8988T (cell line): ENCODE measurements at places on chromosomes 4 and X.
A peak's percentile ranks its signal among the peaks of the same experiment; 100 is the strongest.

DNA sequence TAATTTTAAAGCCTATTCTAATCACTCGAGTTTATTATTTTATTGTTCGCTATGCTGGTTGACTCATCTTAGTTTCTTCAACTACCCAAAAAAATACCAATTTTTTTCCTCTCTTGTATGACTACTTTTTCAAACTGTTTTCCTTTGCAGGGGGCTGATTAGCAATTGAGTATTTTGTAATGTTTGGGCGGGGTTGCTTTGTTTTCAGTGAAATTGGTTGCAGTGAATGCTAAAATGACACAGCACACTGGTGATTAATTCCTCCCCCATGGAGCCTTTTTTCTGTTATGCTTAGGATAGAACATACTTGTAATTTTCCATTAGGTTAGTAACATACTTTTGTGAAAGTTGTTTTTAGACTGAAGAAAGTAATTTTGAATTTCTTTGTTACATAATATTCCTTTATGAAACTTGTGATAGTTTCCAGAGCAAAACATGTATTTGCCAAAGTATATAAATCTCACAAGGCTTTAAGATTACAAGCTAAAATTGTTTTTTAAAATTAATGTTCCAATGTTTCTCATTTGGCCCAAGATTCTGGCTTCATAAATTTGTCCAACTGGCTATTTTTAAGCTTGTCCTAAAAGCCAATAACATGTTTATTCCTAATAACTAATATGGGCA is 120.4 kb downstream of the CHIC1 start:
- DNase-seq = no peak

DNA sequence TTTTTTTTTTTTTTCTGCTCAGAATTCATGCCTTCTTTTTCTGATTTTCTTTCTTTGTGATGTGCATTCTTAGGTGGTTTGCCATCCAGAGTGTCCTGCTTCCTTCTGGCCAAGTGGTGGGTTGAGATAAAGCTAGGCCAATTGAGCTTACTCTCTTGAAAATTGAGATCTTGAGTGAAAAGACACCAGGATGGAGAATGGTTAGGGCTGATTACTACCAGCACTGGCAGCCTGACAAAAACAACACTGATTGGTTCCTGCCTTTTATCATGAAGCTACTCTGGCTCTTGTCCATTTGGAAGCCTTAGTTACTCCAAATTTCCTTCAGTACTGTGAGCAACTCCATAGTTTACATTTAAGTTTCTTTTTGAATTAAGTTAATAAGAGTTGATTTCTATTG is 404.0 kb downstream of the PPARGC1A start:
- no peak for DNase-seq

GRCh38 chr4:158102904-158103303 is 69.9 kb downstream of the GASK1B start:
- no peak for DNase-seq

GRCh38 chr4:168794881-168795280 is 215.2 kb downstream of the CBR4 start:
- DNase-seq = no peak

GRCh38 chr4:150256225-150256620 is 178.0 kb downstream of the DCLK2 start:
- DNase-seq = no peak

DNA sequence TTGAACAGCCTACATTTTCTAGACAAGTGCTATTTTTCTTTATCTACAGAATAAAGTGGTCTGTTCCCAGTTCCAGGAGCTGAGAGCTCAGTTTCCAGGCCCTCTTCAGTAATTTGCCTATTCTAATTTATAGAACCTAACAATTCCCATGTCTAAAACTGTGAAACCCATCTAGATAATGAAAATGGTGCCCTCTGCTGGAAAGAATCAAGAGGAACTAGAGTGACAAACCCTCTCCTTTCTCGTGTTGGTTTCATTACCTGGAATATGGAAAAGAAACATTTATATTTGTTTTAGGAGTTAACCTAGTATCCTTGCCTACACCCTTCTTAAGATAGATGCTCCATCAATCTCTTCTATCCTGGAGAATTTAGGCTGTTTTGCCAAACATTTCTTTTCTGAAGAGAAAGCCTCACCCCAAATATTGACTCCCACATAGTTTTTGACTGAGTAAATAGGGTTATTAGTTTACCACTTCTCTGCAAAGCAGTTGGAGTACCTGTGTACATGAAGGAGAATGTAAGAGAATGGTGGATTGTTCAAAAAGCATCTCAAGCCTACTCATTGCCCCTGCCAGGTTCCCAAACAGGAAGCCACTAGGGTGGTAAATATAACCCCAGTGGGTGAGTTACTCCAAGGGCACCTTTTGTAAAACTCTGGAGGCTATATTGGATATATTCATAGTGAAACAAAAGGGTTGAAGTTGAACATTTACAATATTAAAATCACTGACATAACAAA is 121.6 kb downstream of the RASL11B start:
- DNase-seq = peak; percentile 24

- DNase-seq = no peak
These were observed 95.9 kb upstream of the PTPN13 start for GRCh38 chr4:86497980-86498862.

DNA sequence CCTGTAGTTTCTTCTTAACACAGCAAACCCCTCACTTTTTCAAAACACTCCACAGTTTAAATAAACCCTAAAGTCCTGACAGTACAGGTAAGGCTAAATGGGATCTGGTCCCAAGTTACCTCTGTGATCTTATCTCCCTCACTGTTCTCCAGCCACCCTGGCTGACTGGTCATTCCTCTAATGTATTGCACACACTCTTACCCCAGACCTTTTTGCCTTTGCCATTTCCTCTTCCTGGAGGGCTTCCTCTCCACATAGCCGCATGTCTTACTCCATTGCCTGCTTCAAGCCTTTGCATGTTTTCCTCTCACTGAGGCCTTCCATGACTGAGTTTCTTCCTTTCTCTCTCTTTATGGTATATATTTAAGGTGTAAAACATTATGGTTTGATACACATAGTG is 19.5 kb upstream of the ANXA3 start:
- DNase-seq = no peak

GRCh38 chr4:123200051-123200940 is 196.3 kb upstream of the SPRY1 start:
- DNase-seq = no peak

DNA sequence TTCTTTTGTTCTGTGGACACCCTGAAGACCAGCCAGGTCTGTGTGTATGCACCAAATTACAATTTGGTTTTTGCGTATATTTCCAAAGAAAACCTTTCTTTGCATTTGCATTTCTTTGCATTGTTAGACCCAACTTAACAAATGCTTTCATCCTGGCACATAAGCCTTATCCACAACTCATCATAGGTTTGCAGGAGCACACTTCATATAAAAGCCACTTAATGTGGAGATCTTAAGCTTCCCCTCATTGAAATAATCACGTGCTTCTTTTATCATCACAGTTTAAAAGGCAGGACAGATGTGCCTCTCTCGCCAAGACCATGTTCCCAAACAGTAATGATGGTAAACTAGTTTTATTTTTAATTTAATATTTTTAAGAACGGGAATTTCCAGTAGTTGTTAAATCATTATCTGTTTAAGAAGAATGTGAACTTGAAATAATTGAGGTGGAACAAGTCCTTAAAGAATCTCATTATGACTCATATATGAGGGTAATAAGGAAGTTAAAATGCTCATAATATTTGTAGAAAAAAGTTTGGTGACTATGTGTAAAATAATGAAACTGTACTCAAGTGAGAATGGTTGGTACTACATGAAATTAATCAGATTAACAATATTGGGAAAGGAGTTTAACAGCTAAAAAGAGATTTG is 65.5 kb downstream of the GLRA3 start:
- DNase-seq = no peak

DNA sequence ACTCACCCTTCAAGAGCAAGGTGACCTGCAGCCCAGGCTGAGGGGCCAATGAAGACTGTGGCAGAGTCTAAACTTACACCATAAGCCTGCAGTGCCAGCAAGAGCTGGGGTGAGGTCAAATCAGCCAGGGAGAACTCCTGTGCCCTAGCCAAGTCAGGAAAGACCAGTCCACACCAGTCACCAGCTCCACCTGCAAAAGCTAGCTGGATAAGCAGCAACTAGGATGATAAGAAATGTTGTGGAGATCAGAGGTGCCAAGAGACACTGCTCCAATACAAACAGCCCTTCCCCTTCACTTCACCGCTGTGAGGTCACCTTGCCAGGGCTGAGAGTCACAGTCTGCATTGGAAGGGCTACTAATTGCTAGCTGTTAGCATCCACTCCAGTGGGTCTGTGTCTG is 31.3 kb downstream of the NIPAL1 start:
- DNase-seq = no peak

DNA sequence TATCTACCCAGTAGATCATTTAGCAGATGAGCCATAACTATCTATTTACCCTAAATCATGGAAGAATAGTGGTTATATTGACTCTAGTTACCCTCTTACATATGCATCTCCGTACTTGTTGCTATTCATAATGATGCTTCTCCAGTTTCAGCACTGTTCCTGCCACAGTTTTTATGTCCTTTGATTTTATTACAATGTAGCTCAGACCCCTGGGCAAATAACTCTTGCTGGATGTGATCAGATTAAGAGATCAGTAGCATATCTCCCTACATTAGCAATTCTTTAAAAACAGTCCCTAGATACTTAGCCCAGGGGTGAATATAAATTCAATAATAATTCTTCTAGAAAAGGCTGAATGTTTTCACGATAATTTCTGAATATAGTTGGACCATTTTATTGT is 696.5 kb downstream of the ADGRL3 start:
- DNase-seq = no peak

DNA sequence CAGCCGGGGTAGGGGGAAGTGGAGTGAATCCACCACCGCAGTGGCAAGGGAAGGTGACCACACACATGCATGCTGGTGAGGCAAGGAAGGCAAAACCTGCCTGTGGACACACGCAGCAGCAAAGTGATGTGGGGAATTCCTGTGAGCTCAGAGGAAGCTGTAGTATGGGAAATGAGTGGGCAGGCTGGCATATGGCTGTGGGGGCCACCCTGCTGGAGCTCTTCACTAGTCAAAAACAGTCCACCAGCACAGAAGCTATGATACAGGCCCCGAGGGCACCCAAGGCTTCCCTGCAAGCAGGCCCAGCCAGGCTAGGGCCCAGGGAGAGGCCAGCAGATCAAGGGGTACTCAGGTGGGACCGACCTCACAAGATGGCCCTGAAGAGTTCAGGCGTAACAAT is 239.1 kb downstream of the CHM start:
- no peak for DNase-seq

- no peak for DNase-seq
These were observed 25.9 kb downstream of the C4orf50 start for GRCh38 chr4:5992171-5992827.

DNA sequence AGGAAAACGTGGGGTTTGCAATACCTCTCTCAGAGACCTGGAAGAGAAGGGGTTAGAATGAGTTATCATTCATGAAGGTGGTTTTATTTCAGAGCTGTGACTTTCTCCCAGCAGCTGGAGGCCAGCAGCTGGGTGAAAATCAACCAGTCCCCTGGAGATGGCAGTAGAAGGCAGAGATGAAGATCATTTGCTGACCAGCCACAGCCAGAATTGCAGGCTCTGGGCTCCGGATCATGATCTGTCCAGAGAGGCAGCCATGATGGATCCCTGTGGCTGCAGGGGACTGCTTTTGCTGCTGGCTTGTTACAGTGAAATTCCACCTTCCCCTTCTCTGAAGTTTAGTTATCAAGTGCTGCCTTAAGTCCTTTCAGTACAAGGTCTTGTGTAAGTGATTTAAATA is 46.9 kb upstream of the TAB3 start:
- DNase-seq = no peak

DNA sequence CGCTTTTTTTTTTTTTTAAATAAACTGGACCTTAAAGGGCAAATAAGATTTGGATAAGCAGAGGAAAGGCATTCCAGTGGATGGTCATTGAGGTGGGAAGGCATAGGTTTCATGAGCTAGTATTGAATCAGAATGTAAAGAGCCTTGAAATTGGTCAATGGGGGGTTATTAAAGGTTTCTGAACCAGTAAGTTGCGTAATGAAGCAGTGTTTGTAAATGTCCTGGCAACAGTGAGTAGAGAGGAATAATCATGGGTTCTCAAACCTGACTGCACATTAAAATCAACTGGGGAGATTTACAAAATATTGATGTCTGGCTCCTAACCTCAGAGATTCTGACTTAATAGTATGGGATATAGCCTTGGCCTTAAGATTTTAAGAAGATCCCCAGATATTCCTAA is 23.2 kb upstream of the AMOT start:
- no peak for DNase-seq

DNA sequence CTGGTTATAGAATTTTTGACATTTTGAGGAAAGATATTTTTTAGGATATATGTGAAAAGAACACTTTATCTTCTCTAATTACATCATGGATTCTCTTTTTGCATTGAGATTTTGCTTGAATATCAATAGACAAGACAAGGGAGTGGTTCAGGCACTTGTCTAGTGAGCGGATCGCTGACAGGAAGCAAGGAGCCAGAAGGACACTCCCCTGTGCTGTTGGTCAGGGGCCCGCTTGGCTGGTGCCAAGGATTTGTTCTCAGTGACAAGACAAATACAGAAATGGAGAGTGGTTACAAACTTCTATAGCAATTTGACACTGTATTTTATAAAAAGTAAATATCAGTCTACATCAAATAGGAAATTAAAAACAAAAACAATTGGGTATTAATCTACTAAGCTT is 60.0 kb downstream of the SLC9B1 start:
- no peak for DNase-seq

- no peak for DNase-seq
These were observed 166.1 kb downstream of the TENM3 start for GRCh38 chr4:182409271-182409670.

GRCh38 chr4:133594390-133595207 is 445.5 kb downstream of the PCDH10 start:
- DNase-seq = no peak

- DNase-seq = no peak
These were observed 49.8 kb downstream of the OSTC start for GRCh38 chr4:108700081-108700757.

DNA sequence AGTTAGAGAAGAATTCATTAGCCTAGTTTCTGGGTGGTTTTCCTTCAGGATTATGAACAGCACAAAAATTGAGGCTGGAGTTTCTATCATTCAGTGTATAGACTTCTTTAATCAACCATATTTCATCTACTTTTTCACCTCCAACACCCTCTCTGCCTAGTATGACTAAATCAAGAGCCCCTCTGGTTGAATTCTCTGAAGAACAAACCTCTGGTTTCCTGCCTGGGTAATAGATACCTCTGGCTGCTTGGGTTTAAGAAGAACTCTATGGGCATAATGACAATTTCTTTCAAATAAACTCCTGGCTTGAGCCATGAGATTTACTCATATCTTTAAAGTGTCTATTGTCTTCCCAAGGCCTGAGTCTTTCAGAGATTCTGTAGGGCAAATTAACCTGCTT is 66.5 kb downstream of the C4orf33 start:
- no peak for DNase-seq
